ENCODE measurements at places on chromosomes 7 and 10.
A peak's percentile ranks its signal among the peaks of the same experiment; 100 is the strongest.

DNA sequence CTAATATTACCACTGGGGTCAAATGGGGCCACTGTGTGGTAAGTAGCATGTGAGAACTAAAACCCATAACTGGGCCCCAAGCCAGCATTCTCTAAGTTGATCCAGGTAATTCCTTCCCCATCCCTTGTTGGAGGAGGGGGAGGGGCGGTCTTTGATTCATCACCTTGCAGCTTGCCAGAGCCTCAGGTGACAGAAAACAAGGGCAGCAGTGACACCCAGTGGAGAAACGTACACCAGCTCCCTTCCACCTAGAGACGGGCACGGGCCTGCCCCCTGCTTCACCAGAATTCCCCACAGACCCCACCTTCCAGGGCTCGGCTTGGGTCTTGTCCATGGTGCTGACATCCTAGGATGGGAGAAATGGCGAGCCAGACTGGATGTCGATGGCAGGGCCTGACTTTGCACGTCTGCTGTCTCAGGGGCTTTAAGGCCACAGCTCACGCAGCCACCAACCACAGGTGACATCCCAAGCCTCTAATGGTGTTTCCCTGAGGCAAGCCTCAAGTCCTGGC lies 102.0 kb downstream of the STRA8 start:
- DNase-seq, result peak; percentile 35

GRCh38 chr7:70000737-70001348 lies 402.6 kb downstream of the AUTS2 start:
- no peak for DNase-seq

- no peak for DNase-seq
Observed at GRCh38 chr10:100748231-100749058, 3.1 kb downstream of the PAX2 start.

- DNase-seq, result peak; percentile 89
Observed at GRCh38 chr10:120607016-120607709, 150.1 kb downstream of the PLPP4 start.

DNA sequence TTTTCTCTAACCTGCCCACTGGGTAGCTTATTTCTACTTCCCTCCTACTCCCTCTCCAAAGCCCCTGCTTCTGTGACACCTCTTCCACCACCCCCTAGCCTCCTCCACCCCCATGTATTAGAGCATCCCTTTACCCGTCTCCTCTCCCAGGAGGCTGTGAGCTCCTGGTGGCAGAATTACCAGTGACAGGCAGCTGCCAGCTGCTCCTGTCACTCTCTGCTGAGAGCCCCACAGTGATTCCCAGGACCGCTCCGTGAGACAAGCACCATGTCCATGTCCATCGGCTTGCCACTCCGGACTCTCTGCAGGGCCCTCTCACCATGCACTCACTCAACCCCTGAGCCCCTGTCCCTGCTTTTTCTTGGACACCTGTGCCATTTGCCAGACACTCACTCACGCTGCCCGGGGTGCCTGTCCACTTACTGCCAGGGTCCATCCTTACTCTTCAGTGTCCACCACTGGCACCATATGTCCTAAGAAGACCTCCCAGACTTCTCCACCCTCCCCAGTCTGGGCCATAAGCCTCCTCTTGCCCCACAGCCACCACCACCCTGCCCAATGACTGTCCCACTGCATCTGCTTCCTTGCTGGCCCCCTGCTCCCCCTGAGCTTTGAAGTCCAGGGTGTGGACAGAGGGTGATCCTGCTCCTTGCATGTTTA lies 9.8 kb downstream of the WDFY4 start:
- no peak for DNase-seq

DNA sequence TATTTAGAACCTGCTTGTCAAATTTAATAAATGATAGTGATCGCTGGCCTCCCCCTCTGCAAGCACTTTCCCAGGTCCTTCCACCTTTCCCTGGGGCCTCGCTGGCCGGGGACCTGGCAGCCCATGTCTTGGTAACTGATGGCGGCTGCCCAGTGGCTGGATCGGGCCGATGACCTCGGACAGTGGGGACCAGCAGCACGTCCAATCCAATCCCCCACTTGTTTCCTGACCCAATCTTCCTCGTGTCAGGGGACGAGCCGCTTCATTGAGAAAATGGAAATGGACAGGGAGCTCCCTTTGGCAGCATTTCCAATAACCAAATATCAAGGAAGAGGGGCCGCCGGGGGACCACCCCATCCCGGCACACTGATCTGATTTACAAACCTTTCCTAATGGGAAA lies 17.2 kb downstream of the EBF3 start:
- no peak for DNase-seq

GRCh38 chr7:45610660-45611299 lies 36.6 kb downstream of the ADCY1 start:
- no peak for DNase-seq

- DNase-seq, result no peak
Observed at GRCh38 chr7:79118143-79118542, 335.3 kb downstream of the MAGI2 start.

GRCh38 chr7:121936951-121937623 lies 64.1 kb downstream of the PTPRZ1 start:
- DNase-seq, result no peak

DNA sequence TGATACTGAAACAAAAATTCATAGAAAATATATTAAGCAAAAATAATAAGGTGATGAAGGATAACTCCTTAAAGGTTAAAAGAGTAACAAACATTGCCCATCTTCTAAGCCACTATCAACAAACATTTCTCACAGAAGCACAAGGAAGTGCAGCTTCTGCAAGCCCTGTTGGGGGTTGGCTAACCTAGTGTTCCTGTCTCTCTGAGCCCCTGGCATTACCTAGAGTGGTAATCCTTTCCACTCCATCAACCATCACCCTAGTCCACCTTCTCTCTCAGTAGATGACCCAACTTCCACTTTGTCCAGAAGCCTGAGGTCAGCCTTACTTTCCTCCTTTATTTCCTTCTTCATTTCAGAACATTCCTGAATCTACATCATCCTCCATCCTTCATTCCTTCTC lies 59.7 kb downstream of the HIPK2 start:
- DNase-seq, result no peak

GRCh38 chr7:79653136-79653631 lies 199.7 kb upstream of the MAGI2 start:
- DNase-seq, result peak; percentile 66

- DNase-seq, result peak; percentile 85
Observed at GRCh38 chr7:143381427-143382125, 431 bp downstream of the ZYX start.

DNA sequence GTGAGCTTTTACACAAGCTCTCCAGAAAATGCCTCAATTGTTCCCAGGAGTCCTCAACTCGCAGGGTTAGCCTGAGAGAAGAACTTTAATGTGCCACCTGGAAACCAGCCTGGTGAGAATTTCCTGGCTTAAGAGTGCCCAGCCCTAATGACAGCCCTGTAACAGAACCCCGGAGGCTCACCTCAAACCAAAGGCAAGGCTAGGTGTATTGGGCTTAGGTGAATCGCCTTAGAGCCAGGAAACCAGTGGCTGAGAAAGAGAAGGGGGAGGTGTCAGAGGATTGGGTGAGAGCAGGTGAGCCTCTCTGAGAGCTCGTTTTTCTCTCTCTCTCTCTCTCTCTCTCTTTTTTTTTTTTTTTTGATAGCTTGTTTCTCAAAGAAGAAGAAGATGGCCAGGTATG lies 7.3 kb downstream of the OCM2 start:
- no peak for DNase-seq

DNA sequence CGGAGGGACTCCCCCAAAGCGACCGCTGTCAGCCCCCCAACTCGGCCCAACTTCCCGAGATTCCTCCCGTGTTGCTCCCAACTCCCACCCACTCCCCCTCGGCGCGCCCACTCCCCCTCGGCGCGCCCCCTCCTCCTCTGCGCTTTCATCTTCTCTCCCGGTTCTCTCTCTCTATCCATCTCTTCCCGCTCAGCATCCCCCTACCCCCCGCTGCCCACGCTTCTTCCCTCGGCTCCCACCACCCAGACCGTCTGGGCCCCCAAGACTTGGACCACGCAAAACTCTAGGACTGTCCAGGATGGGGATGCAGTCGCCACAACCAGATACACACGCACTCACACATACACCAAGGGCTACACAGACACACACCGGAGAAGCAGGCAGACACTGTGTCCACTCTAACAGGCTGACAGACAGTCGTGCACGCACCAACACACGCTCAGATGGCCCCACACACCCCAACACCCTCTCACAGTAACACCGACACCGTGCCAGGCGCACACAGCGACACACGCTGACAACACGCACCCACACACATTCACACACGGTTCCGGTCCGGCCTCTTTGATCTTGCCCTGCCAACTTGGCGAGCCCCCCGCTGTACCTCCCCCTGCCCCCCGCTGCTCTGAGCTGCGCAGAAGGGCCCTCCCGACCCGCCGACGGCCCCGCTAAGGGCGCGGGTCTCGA lies 1.1 kb downstream of the GRID1 start:
- DNase-seq, result no peak

DNA sequence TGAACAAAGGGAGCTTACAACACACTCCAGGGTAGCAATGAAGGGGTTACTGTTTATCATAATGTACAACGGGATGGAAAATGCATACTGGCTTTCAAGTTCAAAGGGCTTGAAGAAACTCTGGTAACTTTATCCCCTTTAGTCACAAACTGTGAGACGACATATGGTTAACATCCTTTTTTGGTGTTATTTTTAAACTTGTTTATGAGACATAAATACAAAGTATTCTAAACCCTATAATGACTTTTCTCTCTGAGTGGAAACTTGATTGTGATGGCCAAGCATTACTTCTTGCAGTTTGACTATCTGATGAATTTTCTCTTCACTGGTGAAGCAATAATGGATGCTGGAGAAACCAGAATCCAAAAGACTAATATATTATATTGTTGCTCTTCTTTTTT lies 62.0 kb upstream of the SEMA3A start:
- DNase-seq, result no peak

GRCh38 chr7:117157241-117158209 lies 165.3 kb downstream of the WNT2 start:
- peak; percentile 89 for DNase-seq

GRCh38 chr7:298375-298702 lies 8.4 kb downstream of the FOXL3 start:
- no peak for DNase-seq

DNA sequence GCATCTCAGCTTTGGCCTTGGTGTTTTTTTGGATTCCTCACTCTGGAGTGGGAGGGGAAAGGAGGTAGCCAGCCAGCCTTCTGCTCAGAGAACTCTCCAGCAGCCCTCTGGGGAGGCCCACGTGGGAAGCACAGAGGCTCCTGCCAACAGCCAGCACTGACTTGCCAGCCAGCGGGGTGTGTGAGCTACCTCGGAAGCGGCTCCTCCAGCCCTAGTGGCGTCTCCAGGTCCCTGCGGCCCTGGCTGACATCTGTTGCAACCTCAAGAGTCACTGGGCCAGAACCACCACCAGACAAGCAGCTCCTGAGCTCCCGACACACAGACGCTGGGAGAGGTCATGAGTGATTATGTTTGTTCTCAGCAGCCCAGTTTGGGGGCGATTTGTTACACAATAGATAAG lies 180.2 kb upstream of the FZD8 start:
- DNase-seq, result peak; percentile 60

All from fibroblast of skin of right biceps (primary cell).